ENCODE measurements at places on chromosomes 4 and X. TPM values are rescaled to one million over a fixed set of nuclear protein-coding genes. Genes with fewer than 3 reads are reported as not detected.

Gene CDX4
- total RNA-seq: not detected

Gene XAGE1A
- total RNA-seq: not detected

Gene DCAF16
- 25.9 TPM for total RNA-seq

Gene LINC00632
- 742 TPM for total RNA-seq

Gene PLXNB3
- total RNA-seq: 16.8 TPM

Gene CENPVL1
- not detected for total RNA-seq

Gene CNKSR2
- total RNA-seq: 1.6 TPM

Gene CT45A10
- total RNA-seq: not detected

Gene MAMLD1
- total RNA-seq: 10.9 TPM

Gene ADAM29
- total RNA-seq: not detected

Gene RIBC1
- total RNA-seq: 0.56 TPM

Gene TMEM35A
- 13.8 TPM for total RNA-seq

Gene TMPRSS11D
- not detected for total RNA-seq

Gene TKTL1
- 0.29 TPM for total RNA-seq

Gene BTK
- total RNA-seq: 5.2 TPM

Gene SSX2B
- not detected for total RNA-seq

Gene RWDD4
- 18.2 TPM for total RNA-seq

Gene MAGEA10
- total RNA-seq: not detected

Gene TLR10
- total RNA-seq: 0.38 TPM

Gene ADH1A
- 2.5 TPM for total RNA-seq

Gene CYLC1
- not detected for total RNA-seq

Gene UNC5C
- 14.9 TPM for total RNA-seq

Gene FHIP1A
- total RNA-seq: 0.88 TPM

Gene RFC1
- 40.4 TPM for total RNA-seq

Gene TCEAL5
- total RNA-seq: 0.46 TPM

Gene COL4A5
- total RNA-seq: 31.6 TPM

Gene UGT2B11
- total RNA-seq: not detected

Gene POLN
- total RNA-seq: 2.0 TPM

Gene GYG2
- 1.4 TPM for total RNA-seq

Gene SPANXD
- total RNA-seq: not detected

Gene PNMA3
- total RNA-seq: not detected

Gene CXXC4
- total RNA-seq: 0.37 TPM

Gene PNMA6A
- total RNA-seq: 1.5 TPM

Gene BTC
- 2.9 TPM for total RNA-seq

Gene TMSB15A
- total RNA-seq: 0.83 TPM

Gene PHOX2B
- total RNA-seq: not detected

Gene ARHGAP4
- total RNA-seq: 36.3 TPM

Gene GAGE13
- not detected for total RNA-seq

Gene GATA1
- not detected for total RNA-seq

Gene CACNA1F
- total RNA-seq: 0.09 TPM

Measured in posterior vena cava (tissue), 2 donors.